ENCODE measurements at places on chromosomes 3 and 15.

- no peak for DNase-seq
Observed at GRCh38 chr15:57306944-57307411, 69.3 kb upstream of the CGNL1 start.

- DNase-seq, result no peak
Observed at GRCh38 chr3:38469852-38470251, 16.2 kb downstream of the ACVR2B start.

DNA sequence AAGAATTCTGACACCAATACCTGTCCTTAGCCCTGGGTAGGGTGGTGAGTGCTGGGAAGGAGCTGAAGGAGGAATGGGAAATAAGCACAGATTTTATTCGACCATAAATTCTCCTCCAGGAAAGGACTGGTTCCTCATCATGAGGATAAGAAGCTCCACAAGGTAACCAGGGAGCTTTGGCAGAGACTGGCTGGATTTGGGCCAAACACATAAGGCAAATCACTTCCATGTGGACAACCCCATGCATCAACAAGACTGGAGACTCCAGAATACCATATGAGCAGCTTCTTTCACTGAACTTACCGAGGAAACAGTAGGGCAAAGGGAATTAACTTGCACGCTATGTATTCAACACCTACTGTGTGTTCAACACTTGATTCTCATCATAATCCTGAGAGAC, 312.5 kb downstream of the NTRK3 start:
- DNase-seq, result no peak

DNA sequence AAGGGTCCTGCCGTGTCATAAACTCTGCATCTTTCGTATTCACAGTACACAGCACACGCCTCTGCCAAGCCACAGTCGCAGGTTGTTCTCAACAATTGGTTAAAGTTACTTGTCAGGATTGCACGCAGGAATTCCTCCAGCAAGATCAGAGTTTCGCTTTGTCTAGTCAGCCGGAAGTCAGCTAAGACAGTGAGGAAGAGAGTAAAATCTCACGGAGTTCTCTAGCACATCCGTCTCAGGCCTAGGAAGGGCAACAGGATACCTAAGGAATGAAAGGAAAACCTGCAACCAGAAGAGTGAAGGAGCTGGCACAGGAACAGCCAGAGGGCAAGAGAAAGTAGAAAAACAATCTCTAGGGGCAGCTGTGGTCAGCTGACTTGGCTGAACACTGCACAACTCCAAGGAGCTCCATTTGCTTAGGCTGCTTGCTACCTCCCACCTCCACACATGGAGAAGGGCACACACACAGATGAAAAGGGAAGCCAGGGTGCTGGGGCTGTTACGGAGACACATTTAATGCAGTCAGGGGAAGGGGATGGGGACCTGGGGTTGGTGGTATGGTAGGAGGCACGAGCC, 23.7 kb downstream of the RORA start:
- DNase-seq, result no peak

DNA sequence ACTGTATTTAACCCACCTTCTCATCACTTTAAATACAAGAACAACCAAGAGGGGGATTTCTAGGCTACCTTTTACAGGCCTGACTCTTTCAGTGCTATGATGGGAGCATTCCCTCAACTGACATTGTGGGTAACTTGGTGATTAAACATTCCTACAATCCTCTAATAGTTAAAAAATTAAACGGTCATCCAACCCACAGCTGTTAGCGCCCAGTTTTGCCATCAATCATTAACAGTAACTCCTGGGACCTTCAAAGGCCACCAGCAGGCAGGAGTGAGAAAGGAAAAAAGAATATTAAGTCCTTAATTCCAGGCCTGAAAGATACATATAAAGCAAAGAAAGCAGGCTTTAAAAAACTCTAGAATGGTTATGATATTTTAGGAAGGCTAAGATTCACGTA, 512.1 kb downstream of the MAGI1 start:
- no peak for DNase-seq

GRCh38 chr3:32501783-32502117, 902 bp downstream of the CMTM6 start:
- no peak for DNase-seq

DNA sequence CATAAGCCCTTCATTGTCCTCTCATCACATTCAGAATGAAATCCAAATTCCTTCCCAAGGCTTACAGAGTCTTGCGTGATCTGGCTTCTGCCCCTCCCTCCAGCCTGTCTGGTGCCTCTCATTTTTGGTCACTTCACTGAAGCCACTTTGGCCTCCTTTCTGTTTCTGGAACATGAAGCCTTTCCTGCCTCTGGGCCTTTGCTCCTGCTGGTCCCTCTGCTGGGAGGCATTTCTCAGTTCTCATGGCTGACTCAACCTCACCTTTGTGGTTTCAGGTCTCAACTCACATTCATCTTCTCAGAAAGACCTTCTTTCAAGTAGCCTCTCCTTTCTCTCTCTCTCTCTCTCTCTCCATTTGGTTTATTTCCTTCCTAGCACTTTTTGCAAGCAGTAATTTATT, 43.9 kb upstream of the BHLHE40 start:
- DNase-seq, result no peak

- DNase-seq, result peak; percentile 87
Observed at GRCh38 chr3:156681002-156681401, 6.6 kb downstream of the TIPARP start.

GRCh38 chr3:49460188-49460890, 9.7 kb upstream of the DAG1 start:
- DNase-seq, result no peak

GRCh38 chr15:78112551-78112950, 18.7 kb downstream of the CIB2 start:
- DNase-seq, result no peak

- DNase-seq, result no peak
Observed at GRCh38 chr3:171415070-171415469, 45.1 kb downstream of the TNIK start.

- DNase-seq, result no peak
Observed at GRCh38 chr3:125654526-125654925, 59.2 kb upstream of the OSBPL11 start.

GRCh38 chr3:10394491-10395025, 73.6 kb upstream of the SEC13 start:
- no peak for DNase-seq

- DNase-seq, result peak; percentile 73
Observed at GRCh38 chr15:40776537-40777141, 6.9 kb downstream of the C15orf62 start.

- no peak for DNase-seq
Observed at GRCh38 chr15:58479941-58480340, 48.1 kb downstream of the LIPC start.

GRCh38 chr15:80710635-80711554, 15.8 kb downstream of the ABHD17C start:
- peak; percentile 20 for DNase-seq

GRCh38 chr3:53650424-53650823, 156.0 kb downstream of the CACNA1D start:
- DNase-seq, result no peak

DNA sequence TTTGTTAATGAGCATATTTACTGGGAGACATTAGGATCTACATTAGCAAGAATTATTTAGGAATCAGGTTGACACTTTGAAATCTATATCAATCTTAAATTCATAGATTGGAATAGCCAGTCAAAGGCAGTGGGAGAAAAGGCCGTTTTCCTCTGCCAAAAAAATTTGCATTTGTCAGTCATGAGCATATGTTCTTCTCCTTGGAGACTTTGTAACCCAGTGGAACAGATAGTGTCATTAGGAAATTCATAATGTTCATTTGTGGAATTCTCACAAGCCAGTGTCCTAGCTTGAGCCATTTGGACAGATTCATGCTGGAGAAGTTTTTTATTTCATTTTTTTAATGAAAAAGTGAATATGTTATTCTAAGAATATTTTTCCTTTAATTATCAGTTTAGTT, 260.1 kb downstream of the OXSM start:
- no peak for DNase-seq

GRCh38 chr3:150762662-150763121, 277 bp downstream of the SIAH2 start:
- DNase-seq, result no peak

DNA sequence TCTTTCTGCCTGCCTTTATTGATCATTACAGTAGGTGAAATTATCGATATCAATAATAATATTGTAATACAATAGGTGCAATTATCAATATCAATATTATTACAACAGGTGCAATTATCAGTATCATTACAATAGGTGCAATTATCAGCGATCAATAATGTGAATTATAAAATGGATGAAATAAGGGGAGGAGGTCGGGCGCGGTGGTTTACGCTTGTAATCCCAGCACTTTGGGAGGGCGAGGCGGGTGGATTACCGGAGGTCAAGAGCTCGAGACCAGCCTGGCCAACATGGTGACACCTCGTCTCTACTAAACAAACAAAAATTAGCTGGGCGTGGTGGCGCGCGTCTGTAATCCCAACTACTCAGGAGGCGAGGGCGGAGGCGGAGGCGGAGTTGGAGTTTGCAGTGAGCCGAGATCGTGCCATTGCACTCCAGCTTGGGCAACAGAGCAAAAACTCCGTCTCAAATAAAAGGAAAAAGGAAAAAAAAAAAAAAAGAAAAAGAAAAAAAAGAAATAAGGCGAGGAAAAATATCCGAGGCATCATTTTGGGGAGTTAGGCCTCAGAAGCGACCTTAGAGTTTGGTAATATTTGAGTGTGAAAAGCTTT, 611 bp upstream of the BNIP2 start:
- DNase-seq, result peak; percentile 95

DNA sequence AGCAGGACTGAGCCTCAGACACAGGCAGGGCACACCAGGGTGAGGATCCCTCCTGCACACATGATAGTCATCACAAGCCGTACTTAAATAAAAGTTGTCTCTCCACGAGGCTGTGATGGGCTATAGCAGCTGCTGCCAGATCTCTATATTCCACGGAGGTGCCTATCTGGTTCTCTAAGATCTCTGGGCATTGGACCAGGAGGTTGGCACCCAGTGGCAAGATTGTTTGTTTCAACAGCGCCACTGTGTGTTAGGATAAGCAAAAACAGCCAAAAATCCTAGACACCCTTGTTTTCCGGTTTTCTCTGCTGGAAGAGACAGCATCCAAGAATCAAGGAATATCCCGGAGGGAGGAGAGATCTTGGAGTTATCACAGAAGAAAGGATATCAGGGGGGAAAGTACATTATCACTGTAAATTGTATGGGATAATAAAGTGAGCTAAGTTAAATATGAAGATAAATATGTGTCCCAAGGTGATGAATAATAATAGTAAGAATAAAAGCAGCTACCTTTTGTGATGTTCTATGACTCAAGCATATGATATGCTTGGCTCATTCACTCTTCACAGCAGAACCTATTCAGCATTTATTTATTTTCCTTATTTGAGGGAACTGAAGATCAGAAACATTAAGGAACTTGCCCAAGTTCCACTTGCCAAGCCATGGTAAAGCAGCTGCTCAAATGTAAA, 90.6 kb upstream of the AKAP13 start:
- peak; percentile 76 for DNase-seq

DNA sequence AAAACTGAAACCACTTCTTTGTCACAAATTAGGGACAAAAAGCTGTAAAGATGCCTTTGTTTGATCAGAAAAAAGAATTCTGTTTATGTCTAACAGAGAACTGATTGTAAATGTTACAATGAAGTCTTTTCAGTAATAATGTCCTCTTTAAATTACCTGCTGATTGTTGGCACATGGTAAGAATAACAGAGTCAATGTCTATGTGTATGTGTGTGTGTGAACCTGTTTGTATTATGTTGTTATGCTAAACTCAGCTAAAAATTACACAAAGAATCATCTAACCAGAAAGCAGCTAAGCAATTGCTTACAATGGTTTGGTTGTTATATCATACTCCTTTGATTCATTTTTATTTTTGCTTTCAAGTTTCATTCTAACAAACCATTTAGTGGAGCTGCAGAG, 159.1 kb upstream of the PDZRN3 start:
- no peak for DNase-seq

DNA sequence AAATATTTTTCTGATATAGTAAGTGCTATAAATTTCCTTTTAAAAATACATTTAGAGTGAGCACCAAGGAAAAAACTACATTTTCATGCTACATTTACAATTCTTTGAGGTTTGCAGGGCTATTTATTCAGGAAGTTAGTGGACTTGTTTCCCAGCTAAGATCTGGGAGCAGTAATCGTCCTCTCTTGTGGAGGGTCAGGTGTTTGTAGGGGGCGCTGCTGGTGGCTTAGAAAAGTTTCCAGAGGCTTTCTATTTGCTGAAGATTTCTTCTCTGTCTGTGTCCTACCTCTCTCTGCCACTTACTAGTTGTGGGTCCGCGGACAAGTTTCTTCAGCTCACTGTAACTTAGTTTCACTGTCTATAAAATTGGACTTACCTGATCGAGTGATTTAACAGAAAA, 163.9 kb downstream of the PEX5L start:
- DNase-seq, result no peak

DNA sequence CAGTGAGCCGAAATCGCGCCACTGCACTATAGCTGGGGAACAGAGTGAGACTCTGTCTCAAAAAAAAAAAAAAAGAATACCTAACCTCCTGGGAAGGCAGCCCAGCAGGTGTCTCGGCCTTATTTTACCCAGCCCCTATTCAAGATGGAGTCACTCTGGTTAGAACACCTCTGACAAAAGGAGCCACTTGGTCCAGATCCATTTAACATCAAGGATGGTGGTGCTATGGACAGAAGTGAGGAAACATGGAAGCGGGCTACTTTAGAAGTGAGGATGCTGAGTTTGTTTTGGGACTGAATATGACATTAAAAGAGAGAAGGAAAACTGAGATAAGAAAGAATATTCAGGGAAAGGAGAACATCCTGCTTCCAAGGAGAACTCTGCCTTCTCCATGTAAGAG, 14.7 kb downstream of the GLDN start:
- DNase-seq, result no peak

DNA sequence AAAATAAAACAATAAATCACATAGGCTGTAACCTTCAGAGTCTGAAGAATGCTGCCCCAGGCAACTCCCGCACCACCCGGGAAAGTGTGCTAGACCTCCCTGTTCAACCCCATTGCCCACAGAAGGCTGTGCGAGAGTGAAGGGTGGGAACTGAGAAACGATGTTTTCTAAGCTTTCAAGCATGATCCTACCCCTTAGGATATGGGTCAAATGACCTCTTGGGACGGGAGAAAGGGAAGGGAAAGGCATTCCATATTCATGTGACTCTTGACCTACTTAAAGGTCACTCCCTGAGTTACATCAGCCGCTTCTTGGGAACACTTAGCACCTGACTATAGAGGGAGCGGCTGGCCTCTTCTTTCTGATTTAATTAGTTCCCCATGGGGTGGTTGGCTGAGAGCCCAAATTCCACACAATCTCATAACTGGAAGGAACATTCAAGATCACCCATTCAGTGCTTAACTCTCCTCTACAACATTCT, 114.7 kb upstream of the SLC24A5 start:
- DNase-seq, result no peak

DNA sequence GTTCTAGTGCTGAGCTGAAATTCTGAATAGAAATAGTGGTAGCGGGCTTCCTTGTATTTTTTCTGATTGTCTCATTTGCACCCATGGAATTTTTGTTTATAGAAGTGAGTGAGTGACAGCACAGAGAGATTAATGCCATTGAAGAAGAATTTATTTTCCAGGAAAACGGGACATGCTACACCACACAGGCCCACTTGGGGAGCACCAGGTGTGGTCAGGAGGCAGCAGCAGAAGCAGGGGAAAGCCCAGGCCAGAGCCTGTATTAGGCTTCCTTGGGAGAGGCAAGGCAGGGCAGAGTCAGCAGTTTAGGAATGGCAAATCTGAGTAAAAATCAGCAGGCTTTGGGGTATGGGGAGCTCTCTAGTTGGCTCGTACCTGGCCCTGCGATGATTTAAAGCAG, 88.4 kb upstream of the ATP11B start:
- no peak for DNase-seq

GRCh38 chr3:170802164-170803151, 67.5 kb downstream of the RPL22L1 start:
- no peak for DNase-seq

Measured in hematopoietic multipotent progenitor cell treated with erythropoietin and hydrocortisone succinate and interleukin-3 and kit ligand, for 4 days (in vitro differentiated cells).